ENCODE measurements at places on chromosomes 16 and 17.

- DNase-seq, result peak; percentile 87
Observed at GRCh38 chr16:57115514-57116182, 23.3 kb downstream of the CPNE2 start.

DNA sequence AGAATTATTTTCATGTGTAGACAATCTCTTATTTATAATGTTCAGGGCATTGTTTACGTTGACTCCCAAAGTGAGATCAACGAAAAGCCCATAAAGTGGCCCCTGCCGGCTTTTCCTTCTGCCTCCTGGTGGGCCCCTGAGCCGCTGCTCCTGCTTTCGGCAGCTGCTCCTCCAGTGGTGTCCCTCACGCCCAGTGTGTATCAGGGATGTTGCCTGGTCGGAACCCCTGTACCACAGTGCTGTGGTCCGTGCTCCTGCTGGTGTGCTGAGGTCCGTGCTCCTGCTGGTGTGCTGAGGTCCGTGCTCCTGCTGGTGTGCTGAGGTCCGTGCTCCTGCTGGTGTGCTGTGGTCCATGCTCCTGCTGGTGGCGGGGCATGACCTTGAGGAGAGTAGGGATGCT is 107.6 kb downstream of the BANP start:
- no peak for DNase-seq

DNA sequence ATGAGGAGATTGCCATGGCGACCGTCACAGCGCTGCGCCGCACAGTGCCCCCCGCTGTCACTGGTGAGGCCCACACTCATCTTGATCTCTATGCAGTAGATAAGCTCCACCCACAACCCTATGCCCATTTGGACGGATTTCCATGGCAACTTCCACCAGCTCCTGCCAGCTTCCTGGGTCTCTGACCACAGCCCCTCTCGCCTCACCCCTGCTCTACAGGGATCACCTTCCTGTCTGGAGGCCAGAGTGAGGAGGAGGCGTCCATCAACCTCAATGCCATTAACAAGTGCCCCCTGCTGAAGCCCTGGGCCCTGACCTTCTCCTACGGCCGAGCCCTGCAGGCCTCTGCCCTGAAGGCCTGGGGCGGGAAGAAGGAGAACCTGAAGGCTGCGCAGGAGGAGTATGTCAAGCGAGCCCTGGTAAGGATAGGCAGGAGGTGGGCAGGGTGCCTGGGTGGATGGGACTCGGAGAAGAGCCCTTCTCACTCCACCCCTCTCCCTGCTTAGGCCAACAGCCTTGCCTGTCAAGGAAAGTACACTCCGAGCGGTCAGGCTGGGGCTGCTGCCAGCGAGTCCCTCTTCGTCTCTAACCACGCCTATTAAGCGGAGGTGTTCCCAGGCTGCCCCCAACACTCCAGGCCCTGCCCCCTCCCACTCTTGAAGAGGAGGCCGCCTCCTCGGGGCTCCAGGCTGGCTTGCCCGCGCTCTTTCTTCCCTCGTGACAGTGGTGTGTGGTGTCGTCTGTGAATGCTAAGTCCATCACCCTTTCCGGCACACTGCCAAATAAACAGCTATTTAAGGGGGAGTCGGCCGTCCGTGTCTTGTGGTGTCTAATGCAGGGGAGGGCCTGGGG is 4.3 kb downstream of the ALDOA start:
- DNase-seq, result no peak

DNA sequence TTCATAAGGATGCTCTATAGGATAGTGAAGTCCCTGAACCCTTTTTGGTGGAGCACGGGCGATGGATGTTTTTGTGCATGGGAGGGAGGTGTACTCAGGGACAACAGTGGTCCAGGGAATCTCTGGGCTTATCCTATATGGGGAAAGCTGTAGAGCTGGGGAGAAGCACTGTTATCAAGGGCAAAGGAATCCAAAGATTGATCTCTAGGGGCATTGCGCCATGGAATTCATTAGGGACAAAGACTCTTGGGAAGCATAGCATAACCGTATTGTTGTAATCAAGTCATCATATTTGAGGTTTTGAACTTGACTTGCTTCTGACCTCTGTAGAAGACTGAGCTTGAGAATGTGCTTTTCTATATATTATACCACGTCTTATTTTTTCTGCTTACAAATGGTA is 172.9 kb upstream of the ZFHX3 start:
- no peak for DNase-seq

DNA sequence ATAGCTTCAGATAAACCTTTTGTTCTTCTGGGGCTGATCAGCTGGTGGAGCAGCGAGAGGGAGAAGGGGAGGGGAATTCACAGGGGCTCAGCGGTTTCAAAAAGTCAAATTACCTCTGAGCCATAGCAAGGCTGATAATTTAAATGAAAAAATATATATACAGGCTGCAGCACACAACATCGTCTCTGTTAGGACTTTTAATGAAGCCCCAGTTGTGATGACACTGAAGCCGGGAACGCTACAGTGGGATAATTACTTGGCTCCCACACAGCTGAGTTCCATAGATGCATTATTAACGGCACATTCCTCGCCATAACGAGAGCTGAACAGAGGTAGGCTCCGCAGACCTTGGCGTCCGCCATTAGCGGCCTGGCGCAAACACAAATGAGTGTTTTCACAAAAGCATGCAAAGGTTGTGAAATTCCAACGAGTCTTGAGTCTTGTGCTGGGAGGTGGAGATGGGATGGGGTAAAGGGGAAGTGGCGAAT is 216.0 kb downstream of the C16orf78 start:
- peak; percentile 81 for DNase-seq

- DNase-seq, result no peak
Observed at GRCh38 chr17:34570506-34570905, 8.9 kb upstream of the TMEM132E start.

DNA sequence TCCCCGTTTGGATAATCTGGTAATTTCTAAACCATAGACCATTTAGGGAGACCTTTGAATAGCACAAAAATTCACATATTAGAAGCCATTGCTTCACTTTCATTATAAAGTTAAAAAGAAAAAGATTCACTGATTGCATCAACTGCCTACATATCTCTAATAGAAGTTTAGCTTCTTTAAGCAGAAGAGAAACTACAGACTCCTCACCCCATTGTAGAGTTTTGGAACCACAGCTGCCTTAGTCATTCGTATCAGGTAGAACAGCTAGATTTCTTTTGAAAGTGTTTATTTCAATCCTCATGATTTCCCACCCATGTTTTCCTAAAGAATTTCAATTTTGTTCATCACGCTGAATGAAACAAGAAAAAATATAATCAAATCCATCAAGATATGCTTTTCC is 144.8 kb downstream of the CDH8 start:
- DNase-seq, result no peak

- DNase-seq, result no peak
Observed at GRCh38 chr16:56777001-56777400, 47.1 kb downstream of the NUP93 start.

- DNase-seq, result no peak
Observed at GRCh38 chr17:59767176-59767575, 59.7 kb downstream of the VMP1 start.

- DNase-seq, result no peak
Observed at GRCh38 chr17:50558091-50558490, 2.4 kb upstream of the CACNA1G start.

Measured in eye (tissue), 1 donor.